ENCODE measurements at places on chromosomes 11 and 22.

DNA sequence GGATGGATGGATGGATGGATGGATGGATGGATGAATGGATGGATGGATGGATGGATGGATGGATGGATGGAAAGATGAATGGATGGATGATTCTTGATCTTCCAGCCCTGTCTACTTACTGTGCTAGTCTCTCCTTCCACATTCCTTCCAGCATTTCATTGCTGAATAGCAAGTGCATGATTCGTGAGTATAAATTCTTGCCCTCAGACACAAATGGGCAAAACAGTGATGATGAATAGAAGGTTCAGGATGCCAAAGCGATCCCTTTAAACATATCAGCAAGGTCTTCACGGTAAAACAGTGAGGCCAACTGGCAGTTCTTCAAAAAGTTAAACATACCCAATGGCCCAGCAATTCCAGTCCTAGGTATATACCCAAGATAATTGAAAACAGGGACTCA is 400.2 kb downstream of the MN1 start:
- no peak for DNase-seq

- no peak for DNase-seq
These were observed 19.6 kb downstream of the SUN2 start for GRCh38 chr22:38736257-38736570.

- DNase-seq, result no peak
These were observed 174.1 kb downstream of the CSNK2A3 start for GRCh38 chr11:11178671-11179638.

GRCh38 chr22:41917903-41918791 is 3.3 kb upstream of the SHISA8 start:
- no peak for DNase-seq

GRCh38 chr11:61026121-61027031 is 54.9 kb downstream of the CD6 start:
- DNase-seq, result peak; percentile 58

Measured in T-helper 22 cell (primary cell).